ENCODE measurements at places on chromosomes 13 and 19. TPM values are rescaled to one million over a fixed set of nuclear protein-coding genes. Genes with fewer than 3 reads are reported as not detected.

Gene RPS16
- total RNA-seq, result 775 TPM

- H3K4me1 ChIP-seq, result peaks cover 11% of the 10 kb centered on the region
- no peak overlapping the region for H3K4me3 ChIP-seq
- no peak overlapping the region for H3K27ac ChIP-seq
- no peaks in the 10 kb centered on the region for H3K36me3 ChIP-seq
- no peak for DNase-seq
Observed at GRCh38 chr13:75370774-75371173, 111.2 kb downstream of the TBC1D4 start.

DNA sequence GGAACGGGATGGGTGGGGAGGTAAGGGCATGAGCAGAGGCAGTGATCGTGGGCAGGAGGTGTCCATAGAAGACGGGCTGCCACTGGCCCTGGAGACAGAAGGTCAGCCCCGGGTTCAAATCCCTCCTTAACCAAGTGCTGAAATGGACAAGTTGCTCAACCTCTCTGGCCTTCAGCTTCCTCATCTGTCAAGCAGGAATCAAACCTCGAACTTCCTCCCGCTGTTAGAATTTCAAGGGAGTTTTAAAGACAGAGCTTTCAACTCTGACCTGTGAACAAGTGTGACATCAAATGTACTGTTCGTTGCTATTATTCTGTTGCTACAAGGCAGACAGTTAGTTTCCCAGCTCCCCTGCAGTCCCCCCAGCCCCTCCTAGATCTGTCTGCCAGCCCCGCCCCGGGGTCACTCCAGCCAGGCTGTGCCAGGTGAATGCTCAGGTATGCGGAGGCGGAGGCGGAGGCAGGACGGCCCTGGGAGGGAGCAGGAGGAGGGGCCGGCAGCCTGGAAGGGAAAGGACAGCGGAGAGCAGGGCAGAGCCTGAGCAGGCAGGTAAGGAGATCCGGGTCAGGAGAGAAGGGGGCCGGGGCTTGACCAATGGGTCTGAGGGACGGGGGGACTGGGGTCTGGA is at the start of gene EPS8L1:
EPS8L1 (plus strand) TSS at position 499 of the 628 bp plus-strand sequence. CDS start 576 bp downstream, outside the sequence.
- DNase-seq, result no peak
- no peak within 1 kb of the TSS for H3K27ac ChIP-seq
- H3K4me1 ChIP-seq, result peaks cover 2% of the 10 kb centered on the region

DNA sequence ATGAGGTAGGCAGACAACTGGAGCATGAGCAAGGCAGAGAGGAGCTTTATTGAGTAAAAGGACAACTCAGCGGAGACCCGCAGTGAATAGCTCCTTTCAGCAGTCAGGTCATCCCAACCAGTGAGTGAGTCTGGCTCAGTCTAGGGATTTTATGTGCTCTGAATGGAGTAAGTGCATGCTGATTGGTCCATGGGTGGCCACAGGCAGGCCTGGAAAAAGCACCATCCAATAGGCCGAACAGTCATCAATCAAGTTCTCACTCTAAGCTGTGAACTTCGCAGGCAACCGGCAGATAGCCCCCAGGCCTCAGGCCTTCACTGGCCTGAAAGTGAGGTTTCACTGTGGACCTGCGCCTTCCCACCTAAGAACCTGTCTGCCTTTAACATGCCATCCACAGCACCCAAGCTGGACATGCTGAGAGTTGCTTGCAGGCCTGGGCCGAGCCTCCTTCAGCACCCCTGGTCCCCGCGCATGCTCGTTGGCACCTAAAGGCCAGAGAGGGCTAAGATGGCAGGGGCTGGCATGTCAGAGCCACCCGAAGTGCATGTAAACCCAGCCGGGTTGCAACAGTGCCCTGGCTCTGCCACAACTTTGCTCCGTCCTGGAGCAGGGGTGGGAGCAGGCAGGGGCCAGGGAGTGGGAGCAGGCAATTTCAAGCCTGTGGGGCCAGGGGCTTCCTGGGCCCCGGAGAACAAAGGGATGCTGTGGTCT is 698.7 kb downstream of the SLITRK1 start:
- H3K36me3 ChIP-seq, result no peaks in the 10 kb centered on the region
- H3K27me3 ChIP-seq, result no peaks in the 10 kb centered on the region
- no peak overlapping the region for H3K27ac ChIP-seq
- no peak overlapping the region for H3K4me3 ChIP-seq
- no peaks in the 10 kb centered on the region for H3K4me1 ChIP-seq
- no peak for DNase-seq

- no peaks in the 10 kb centered on the region for H3K27me3 ChIP-seq
- no peaks in the 10 kb centered on the region for H3K36me3 ChIP-seq
- H3K4me1 ChIP-seq, result no peaks in the 10 kb centered on the region
- H3K27ac ChIP-seq, result no peak overlapping the region
Observed at GRCh38 chr13:58946274-58946673, 1217.5 kb downstream of the DIAPH3 start.

GRCh38 chr19:47157431-47158321 is 27.0 kb downstream of the SAE1 start:
- H3K36me3 ChIP-seq, result peaks cover 10% of the 10 kb centered on the region
- peak; percentile 2 for DNase-seq
- H3K4me3 ChIP-seq, result peak overlapping the region; percentile 28
- H3K27me3 ChIP-seq, result no peaks in the 10 kb centered on the region

- peaks cover 14% of the 10 kb centered on the region for H3K36me3 ChIP-seq
- no peaks in the 10 kb centered on the region for H3K27me3 ChIP-seq
- no peaks in the 10 kb centered on the region for H3K4me1 ChIP-seq
Observed at GRCh38 chr19:991174-991931, 7.2 kb downstream of the WDR18 start.

DNA sequence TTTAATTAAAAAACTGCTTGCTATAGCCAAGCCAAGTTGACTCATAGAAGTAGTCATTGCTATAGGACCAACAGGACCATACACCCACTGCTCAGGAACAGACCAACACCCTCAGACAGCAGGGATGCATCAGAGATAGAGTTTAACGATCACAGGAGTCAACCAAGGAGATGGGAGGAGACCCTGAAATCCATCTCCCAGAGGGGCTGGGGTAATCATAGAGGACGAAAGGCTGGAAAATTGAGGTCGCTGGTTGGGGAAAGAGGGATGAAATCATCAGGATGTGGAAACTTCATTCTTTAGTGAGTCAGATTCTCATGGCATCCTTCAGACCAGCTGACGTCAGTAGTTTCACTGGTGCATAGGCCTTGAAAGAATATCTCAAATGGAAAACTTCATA is 160.4 kb upstream of the GPC6 start:
- no peak overlapping the region for H3K4me3 ChIP-seq
- no peaks in the 10 kb centered on the region for H3K27me3 ChIP-seq
- H3K27ac ChIP-seq, result no peak overlapping the region
- no peaks in the 10 kb centered on the region for H3K4me1 ChIP-seq

Gene COMP
- total RNA-seq, result 29.8 TPM

Gene INSL3
- not detected for total RNA-seq

Measured in thoracic aorta (tissue), 2 donors.